ENCODE measurements at places on chromosomes 7 and 10. TPM values are rescaled to one million over a fixed set of nuclear protein-coding genes. Genes with fewer than 3 reads are reported as not detected.

- no peak for DNase-seq
Observed at GRCh38 chr7:2524808-2525657, 5.5 kb downstream of the LFNG start.

DNA sequence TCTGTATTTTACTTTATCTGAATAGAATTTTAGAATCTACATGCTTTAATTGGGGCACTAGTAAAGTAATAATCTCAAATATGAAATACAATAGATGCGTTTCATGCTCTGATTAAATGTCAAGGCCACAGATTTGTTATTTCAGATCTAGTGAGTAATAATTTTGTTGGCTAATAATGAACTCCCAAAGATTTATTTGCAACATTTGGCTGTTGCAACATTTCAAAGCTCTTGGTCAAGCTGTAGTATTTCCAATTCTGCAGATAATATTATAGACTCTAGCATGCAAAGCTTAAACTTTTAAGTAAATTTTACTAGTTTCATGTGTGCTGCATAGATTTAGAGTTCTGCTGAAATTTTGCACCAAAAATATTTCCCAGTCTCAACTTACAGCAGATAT lies 16.7 kb downstream of the LRRN3 start:
- no peak for DNase-seq

DNA sequence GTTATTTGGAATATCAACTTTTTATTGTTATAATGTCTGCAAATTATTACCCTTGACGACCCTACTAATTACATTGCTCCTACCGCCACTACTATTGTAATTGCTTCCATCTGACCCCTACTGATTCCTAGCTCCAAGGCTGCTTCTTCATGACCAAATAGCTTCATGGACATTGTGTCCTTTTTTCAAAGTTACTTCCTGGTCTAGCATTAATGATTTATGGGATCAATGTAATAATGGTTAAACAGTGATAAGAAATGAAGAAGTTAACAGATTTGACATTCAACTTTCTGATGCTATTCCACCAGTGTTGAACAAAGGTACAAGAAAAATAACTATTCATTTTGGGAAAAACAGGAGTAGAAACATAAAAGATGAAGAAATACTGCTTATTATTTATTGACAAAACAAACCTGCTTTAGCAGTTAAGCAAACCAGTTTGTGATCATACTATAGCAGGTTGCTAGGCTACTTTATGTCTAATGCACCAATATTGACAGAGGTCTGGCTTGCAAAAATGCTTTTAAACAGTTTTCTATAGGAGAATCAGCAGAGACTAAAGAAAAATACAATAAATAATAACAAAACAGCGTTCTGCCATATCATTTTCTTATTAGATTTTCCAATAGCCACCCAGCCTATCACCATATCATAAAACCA lies 125.8 kb downstream of the PCLO start:
- no peak for DNase-seq

DNA sequence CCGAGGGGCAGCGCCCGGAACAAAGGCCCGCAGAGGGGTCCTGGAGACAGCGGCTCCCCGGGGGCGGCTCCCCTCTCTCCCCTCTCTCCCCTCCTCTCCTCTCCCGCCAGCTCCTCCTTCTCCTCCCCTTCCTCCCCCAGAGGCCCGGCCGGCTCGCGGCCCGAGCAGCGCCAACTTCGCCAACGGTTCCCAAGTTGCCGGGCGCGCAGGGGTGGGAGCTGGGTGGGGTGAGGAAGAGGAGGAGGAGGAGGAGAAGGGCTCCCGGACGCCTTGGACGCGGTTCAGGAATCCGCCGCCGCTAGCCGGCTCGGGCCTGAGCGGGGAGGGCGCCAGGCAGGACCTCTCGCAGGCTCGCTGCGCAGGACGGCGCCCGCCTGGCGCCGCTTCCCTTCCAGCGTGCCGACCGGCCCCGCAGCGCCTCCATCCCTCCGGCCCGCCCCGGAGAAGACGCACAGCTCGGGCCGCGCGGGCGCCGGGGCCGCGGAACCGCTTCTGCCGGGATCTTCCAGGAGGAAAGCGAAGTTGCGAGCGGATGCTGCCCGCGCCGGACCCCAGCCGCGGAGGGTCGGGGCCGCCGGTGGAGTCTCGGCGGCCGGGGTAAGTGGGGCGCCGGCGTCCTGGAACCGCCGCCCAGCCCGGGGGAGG lies at the start of gene CHST3:
CHST3 (plus strand) TSS at position 298 of the 645 bp plus-strand sequence. CDS start 41,448 bp downstream, outside the sequence.
- peak; percentile 22 for DNase-seq

GRCh38 chr10:3592424-3592823 lies 192.6 kb downstream of the KLF6 start:
- no peak for DNase-seq

GRCh38 chr7:151838861-151839381 lies 38.0 kb downstream of the PRKAG2 start:
- DNase-seq: no peak

DNA sequence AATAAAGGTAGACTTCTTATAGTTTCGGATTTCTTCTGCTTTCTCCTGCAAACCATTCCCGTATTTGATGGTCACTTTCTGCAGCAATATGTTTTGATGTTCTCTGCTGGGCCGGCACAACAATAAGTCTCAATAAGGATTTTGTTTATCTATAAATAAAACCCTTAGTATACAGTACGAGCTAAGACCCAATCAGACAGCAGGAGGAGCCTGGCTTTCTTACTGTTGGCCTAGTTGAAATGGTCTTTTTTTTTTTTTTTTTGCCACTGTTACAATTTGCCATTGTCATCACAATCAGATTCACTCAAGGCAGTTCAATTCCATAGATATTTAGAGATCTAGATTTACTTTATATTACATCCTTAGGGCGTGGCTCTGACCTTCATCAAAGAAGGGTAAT lies 76.4 kb downstream of the PLXDC2 start:
- no peak for DNase-seq

- no peak for DNase-seq
Observed at GRCh38 chr10:83982812-83983211, 156.5 kb upstream of the GHITM start.

GRCh38 chr10:107540981-107541380 lies 376.5 kb upstream of the SORCS1 start:
- no peak for DNase-seq

GRCh38 chr10:13892871-13893270 lies 306.1 kb downstream of the PRPF18 start:
- DNase-seq: no peak

DNA sequence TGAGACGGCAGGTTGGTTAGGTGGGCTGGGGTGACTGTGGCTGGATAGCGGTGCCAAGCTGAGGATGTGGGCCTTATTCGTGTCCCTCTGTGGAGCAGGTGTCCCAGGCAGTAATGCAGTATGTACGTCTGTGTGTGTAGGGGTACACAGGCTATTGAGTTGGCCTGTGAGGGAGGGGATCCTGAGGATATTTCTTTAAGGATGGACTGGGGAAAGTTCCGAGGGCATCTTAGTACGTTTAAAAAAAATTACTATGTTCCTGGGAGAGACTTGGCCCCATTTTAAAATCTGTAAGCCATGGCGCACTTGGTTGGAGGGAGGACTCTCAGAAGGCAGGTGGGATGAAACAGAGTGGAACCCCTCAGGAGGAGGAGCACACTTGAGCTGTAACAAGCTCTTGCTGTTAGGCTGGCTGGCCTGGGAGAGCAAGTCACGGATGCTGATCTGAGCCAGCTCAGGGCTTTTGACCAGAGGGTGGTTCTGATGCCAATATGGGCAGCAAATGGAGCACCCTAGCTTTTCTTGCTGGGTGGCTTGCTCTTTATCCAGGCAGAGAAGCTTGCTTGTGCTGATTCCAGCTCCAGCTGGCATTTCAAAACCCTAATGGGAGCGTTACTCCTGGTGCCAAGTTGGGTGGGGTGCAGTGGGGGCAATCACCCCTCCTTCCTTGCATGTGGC lies 765 bp downstream of the WBP1L start:
- DNase-seq: peak; percentile 19

- no peak for DNase-seq
Observed at GRCh38 chr10:22713853-22714478, 412 bp downstream of the PIP4K2A start.

DNA sequence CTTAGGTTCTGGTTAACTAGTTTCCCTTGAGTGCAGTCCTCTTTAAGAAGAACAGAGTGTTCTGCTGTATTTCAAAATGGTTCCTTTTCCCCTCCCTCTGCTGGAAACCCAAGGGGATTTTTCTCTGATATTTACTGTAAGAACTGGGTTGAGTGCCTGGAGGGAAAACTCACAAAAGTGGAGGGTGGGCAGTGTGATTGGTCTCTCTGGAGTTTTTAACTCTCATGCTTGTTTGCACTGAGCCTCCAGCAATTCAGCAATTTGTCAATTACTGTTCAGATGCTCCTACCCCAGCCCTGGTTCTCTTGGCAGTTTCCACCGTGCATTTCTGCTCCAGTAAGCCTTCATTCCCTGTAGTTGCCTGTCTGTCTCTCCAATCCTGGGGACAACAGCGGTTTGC lies 273.4 kb upstream of the SORCS1 start:
- no peak for DNase-seq

GRCh38 chr7:137953043-137953664 lies 48.7 kb downstream of the CREB3L2 start:
- DNase-seq: no peak

DNA sequence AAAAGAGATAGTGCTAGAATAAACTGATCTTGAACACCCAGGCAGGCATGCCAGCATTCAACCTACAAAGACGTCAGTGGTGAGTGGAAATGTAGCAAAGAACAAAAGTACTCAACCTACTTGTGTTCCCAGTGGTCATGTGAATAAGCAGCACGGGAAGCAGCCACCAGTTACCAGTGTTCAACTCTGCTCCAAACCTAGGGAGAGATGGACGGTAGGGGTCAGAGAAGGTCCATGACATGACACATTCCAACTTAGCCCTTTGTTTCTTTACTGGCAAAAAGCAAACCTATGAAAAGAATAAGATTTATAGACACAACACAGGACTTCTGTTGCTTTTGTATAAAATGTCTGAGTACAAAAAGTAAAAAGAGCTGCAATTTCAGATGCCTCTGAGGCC lies 511.4 kb downstream of the XPNPEP1 start:
- DNase-seq: no peak

DNA sequence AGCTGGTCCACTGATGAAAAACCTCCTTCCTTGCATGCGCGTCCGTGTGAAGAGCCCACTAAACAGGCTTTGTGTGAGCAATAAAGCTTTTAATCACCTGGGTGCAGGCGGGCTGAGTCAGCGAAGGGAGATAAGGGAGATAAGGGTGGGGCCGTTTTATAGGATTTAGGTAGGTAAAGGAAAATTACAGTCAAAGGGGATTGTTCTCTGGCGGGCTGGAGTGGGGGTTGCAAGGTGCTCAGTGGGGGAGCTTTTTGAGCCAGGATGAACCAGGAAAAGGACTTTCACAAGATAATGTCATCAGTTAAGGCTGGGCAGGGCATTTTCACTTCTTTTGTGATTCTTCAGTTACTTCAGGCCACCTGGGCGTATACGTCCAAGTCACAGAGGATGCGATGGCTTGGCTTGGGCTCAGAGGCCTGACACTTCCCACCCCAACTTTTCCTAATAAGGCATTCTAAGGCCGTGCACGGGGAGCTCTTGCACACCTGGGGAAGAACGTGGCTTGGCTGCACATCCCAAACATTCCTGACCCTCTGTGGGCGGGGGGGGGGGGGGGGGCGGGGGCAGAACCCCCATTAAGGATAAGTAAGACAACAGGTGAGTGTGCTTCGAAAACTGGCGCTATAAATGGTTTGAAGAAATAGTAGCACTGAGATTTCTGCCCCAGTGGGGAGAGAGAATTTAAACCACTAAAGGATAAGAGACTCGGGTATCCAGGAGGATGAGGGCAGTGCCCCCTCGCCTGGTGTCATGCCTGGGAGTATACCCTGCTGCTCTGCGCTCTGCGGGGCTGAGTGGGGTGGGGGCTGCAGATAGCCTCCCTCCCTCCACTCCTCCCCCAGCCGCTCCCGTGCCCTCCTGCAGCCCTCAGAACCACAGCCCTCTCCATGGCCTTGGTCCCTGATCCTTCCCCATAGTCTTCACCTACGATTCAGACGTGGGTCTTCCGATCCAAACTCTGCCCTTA lies 217.6 kb downstream of the MLLT10 start:
- DNase-seq: no peak

- no peak for DNase-seq
Observed at GRCh38 chr10:45592926-45593325, 79.6 kb downstream of the ZFAND4 start.

- no peak for DNase-seq
Observed at GRCh38 chr7:135355377-135356048, 121.9 kb downstream of the STRA8 start.

DNA sequence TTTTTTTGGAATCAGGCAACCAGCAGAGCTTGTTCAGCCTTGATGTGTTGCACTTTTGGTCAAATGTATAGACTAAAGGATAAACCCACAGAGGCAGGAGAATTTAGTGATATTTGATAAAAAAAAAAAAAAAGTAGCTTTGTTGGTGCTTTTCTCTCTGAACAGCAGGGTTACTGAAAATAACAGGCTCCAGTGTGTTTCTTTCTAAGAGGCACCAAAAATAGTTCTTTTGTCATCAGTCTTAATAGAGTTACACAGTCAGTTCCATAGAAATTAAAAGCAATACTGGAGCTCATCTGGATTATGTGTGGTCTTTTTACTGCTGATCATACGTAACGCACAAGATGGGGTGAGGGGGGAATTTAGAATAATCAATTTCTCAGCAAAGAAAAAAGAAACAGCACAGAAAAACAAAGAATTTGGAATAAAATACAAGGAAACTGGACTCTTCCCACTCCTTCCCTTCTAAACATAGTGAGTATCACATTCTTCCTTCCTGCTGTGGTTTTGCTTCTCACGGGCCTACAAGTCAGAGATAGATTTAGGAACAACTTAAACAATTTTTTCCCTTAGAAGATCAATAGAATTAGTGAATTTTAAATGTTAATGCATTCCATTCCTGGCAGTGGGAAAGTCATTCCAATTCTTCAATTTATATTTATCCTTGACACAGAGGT lies 178.8 kb upstream of the AKR1E2 start:
- DNase-seq: no peak

The RAMP3 gene
- 4.7 TPM for total RNA-seq

The MSS51 gene
- total RNA-seq: 3.7 TPM

The UTF1 gene
- not detected for total RNA-seq

The GPR37 gene
- 24.3 TPM for total RNA-seq

The TECTB gene
- 0.16 TPM for total RNA-seq

The ST8SIA6 gene
- 16.2 TPM for total RNA-seq

The GIMAP7 gene
- total RNA-seq: 2.7 TPM

The SUGCT gene
- total RNA-seq: 3.9 TPM

The NUPR2 gene
- 0.62 TPM for total RNA-seq

The SFTPA1 gene
- total RNA-seq: 0.16 TPM
